ENCODE measurements at places on chromosomes 6 and 20.

DNA sequence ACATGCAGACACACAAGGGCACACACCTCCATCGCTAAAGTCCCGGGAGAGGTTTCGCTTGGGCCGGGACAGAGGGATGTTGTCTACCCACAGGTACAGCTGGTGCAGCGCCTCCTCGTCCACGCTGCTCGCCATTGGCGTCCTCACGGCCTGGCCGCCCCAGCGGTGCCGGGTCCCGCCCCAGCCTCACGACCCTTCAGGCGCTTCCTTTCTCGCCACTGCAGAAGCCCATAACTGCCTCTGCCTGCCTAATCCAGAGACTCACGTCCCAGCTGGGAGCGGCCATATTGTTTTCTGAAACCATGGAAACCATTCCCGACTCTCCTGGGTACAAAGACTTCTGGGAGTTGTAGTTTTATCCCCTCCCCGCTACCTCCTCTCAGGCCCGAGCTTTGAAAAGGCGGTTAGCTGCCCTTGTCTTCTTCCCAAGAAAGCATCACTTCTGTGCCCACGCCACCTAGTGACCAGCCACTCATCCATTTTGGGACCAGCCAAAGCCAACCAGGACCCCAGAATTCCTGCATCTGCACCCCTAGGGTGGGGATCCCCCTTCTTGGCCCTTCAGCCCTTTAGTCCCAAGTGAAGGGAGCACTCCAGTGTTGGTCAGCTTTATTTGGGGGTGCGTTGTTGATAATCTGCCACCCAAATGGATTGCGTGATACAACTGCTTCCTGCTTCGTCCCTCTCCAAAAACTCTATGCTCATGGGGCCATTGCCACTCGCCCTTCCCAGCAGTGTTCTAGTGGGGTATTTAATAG, at the start of gene SPEF1:
Gene SPEF1, minus strand, starts transcription at position 296 of the 758 bp plus-strand sequence. Its CDS starts 161 bp downstream, at position 135.
- DNase-seq = peak; percentile 78

- peak; percentile 35 for DNase-seq
Measured at GRCh38 chr6:33744001-33744848, 2.5 kb downstream of the IP6K3 start.

GRCh38 chr6:29791786-29792122, 35.9 kb upstream of the HLA-G start:
- no peak for DNase-seq

DNA sequence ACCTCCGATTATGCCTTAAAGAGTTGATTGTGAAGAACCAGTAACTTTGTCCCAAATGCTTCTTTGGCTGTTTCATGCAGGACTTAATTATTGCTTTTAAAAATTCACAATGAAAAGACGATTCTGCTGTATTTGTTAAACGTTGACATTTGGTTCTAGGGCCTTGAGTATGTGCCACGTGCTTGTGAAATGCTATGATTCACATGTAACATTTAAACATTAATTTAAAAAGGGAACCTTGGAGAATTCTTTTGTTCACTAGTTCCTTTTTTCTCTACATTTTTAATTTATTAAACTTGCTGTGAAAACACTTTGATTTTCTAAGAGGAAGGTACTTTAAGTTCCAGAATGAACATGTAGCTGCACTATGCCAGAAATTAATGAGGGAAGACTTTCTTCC, 9.5 kb downstream of the GZF1 start:
- DNase-seq = no peak

DNA sequence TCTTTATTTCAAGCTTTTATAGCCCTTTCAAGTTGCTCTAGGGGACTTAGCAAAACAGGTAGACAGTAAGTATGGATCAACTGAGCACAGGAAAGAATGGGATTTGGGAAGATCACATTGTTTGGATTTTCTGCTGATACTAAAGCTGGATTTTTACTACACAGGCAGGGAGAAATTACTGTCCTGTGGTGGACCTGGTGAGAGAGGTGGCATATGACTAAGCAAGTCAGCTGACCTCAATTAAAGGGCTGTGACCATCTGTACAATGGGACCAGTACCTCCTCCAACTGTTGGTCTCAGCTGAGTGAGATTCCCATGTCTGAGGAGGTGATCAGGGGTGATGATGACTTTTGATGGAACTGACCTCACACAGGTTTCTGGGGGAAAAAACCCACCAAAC, 28.0 kb downstream of the RREB1 start:
- no peak for DNase-seq

DNA sequence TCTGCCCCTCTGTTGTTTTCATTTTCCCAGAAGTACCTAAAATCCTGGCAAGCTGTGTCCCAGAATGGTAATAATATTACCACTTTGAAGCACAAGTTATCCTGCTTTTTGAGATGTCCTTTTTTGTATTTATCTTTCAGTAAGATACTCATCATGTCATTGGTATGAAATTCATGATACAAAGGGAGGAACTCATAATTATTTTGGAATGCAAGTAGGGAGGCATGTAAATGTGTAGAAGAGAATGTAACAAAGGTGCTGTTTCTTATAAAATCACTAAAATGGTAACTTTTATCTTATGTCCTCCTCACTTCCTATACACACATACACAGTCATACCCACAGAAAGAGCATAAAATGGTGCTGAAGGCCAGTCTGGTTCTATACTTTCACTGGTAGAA, 109.9 kb downstream of the CD2AP start:
- DNase-seq = no peak

- no peak for DNase-seq
Measured at GRCh38 chr6:157689875-157690274, 133.2 kb upstream of the SNX9 start.

DNA sequence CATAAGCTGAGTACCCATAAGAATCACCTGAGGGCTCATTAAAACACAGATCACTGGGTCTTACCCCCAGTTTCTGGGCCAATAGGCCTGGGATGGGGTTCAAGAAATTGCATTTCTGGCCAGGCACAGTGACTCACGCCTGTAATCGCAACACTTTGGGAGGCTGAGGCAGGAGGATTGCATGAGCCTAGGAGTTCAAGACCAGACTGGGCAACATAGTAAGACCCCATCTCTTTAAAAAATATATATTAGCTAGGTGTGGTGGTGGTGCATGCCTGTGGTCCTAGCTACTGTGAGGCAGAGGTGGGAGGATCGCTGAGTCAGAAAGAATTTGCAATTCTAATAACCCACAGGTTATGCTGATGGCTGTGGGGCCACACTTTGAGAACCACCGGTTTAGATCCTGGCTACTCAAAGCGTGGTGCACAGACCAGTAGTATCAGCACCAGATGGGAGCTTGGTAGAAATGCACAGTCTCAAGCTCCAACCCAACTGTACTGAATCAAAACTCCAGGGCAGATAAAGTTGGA, 2.0 kb downstream of the CCM2L start:
- DNase-seq = no peak

- no peak for DNase-seq
Measured at GRCh38 chr20:63224412-63225081, 8.6 kb upstream of the YTHDF1 start.

DNA sequence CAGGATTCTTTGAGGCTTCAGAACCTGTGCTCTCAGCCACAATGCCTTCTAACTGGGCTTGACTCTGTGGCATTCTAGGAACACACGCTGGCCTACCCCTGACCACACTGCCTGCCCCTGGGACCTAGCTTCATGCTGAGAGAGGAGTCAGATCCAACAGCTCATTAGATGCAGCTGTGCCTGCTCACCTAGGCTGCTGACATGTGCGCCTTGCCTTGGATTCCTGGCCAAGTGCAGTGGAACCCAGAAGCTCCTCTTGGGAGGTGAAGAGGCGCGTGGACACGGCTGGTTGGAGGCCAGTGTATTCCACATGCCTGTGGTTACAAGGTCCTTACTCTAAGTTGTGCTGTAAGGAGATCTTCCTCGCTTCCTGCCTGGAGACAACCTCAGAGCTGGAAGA, 24.7 kb upstream of the KCNK16 start:
- DNase-seq = no peak

DNA sequence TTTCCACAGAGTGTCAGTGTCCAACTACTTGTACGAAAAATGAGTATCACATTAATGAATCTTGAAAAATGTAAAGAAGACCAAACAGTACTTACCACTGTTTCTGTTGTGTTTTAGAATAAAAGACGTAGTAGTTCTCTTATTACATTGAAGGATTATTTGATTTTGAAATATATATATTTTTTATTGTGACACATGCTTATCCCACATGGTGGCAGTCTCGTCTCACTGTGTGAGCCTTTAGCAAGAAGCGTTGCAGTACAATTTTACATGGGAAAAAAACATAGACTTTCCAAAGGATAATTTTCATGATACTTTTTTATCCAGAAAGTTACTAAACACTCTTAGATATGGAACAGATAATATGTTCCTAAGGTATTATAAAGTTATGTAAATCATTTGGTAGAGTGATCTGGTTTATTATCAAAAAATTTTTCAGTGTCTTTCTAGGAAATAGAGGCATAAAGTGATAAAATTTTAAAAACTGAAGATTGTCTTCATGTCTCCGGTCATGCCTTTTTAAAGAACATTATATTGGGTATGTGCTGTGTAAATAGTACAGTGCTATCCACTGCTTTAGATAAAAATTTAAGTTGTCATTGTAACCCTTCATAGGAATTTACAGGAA, 117.5 kb upstream of the SAMD5 start:
- DNase-seq = no peak

- no peak for DNase-seq
Measured at GRCh38 chr20:49501917-49502316, 19.4 kb upstream of the KCNB1 start.

DNA sequence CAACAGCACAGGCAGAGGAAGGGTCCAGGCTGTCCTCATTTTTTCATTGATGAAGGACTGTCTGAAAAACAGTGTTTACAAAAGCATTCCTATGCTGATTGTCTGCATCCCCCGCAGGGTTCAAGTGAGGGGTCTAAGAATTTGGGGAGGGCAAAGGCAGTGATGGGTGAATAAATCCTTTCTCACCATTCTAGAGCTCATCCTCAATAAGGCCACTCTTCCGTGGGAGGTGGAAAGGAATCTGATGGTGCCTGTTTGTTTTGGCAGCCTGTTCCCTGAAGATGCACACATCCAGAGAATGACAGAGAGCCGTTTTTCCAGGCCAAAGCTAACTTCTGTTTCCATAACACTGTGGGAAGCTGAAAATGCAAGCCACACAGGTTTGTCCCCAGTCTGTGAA, 164.5 kb downstream of the MOXD1 start:
- no peak for DNase-seq

DNA sequence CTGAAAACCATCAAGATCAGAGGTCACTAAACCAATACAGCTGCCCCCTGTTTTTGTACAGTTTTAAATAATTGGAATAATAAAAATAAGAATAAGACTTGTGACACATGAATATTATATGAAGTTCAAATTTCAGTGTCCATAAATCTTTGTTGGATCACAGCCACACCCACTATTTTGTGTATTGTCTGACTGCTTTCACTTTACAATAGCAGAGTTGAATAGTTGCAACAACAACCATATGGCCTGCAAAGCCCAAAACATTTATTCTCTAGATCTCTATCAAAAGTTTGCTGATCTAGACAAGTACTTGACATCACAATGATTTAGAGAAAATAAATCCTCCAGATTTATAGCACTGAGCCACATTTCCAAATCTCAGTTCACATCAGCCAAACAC, 73.6 kb downstream of the SPTLC3 start:
- no peak for DNase-seq

DNA sequence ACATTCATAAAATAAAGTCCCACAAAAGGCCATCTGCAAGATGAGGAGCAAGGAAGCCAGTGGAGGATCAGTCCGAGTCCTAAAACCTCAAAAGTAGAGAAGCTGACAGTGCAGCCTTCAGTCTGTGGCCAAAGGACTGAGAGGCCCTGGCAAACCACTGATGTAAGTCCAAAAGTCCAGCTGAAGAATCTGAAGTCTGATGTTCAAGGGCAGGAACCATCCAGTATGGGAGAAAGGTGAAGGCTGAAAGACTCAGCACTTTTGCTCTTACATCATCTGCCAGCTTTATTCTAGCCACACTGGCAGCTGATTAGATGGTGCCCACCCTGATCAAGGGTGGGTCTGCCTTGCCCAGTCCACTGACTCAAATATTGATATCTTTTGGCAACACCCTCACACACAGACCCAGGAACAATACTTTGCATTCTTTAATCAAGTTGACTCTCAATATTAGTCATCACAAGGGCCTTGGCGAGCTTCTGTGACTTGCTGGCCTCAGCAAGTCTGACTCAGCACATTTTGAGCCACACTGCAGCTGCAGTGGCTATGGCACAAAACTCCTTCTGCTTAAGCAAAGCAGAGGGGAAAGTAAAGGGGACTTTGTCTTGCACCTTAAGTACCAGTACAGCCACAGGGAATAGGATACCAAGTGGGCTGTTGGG, 1370.3 kb upstream of the CITED2 start:
- no peak for DNase-seq

- DNase-seq = no peak
Measured at GRCh38 chr20:24406750-24407149, 62.7 kb upstream of the SYNDIG1 start.

GRCh38 chr20:34185766-34186620, 55.2 kb upstream of the ASIP start:
- DNase-seq = no peak

- DNase-seq = no peak
Measured at GRCh38 chr20:6185268-6185667, 62.4 kb upstream of the FERMT1 start.

GRCh38 chr20:47427067-47427466, 70.6 kb upstream of the ZMYND8 start:
- DNase-seq = no peak
